ENCODE measurements at places on chromosomes 11 and 22.
A peak's percentile ranks its signal among the peaks of the same experiment; 100 is the strongest.

DNA sequence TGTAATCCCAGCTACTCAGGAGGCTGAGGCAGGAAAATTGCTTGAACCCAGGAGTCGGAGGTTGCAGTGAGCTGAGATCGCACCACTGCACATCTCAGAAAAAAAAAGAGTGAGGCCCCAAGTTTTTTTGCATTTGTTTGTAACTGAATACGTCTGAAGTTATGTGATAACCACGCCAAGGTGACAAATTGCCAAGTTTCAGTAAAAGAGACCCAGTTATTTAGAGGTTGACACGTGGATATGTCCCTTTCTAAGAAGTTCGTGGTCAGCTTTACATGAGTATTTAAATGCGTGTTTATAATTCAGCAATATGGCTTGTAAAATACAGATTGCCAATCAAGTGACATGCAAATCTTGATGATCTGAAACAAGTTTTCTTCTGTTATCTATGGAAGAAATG lies 8.0 kb downstream of the PPARA start:
- DNase-seq, result no peak

DNA sequence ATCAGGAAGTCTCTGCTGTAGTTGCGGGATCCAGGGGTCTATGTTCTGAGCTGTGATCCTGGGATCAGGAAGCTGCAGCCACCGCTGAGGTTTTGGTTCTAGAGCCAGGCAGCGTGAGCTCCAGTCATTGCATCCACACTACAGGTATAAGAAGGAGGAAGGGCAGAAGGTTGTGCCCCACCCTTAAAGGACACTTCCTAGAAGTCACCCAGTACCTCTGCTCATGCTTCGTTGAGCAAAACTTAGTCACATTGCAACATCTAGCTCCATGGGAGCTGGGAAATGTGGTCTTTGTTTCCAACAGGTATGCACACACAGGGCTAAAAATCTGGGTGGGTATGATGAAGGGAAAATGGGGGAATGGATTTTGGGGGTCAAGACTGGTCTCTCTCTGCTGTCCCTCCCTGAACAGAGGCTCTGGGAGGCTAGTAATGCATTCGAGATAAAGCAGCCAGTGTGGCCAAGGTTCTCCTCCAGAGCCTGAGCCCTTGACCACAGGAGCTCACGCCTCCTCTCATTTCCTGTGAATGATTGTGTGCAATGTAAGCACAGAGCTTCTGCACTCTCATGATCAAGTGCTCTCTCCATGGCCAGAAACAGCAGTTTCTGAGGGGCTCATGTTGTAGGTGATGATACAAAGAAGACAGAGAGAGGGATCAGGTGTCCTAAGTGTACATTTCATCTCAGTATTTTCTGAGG lies 86.8 kb upstream of the OR4B1 start:
- DNase-seq, result no peak

GRCh38 chr11:80338231-80338630 lies 897.4 kb upstream of the TENM4 start:
- DNase-seq, result no peak

GRCh38 chr11:2475136-2475918 lies 30.5 kb downstream of the KCNQ1 start:
- no peak for DNase-seq

DNA sequence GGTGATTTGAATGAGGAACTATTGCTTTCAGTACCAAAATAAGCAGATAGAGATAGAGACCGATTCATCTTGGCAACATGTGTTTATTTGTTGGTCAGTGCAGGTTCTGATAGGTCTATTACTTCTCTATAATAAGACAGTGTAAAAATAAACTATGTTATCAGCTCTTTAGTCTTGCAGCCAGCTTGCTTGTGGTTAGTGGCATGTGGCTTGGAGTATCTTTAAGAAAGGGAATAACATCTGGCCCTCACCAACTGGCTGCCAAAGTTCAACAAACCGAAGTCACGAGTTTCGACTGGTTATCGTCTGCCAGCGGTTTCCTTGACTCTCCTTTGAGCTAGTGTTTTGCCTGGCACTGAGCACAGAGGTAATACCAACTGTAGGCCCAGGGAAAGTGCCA lies 71.8 kb downstream of the CTTN start:
- DNase-seq, result no peak

GRCh38 chr11:96155627-96156378 lies 187.2 kb downstream of the MAML2 start:
- peak; percentile 45 for DNase-seq

DNA sequence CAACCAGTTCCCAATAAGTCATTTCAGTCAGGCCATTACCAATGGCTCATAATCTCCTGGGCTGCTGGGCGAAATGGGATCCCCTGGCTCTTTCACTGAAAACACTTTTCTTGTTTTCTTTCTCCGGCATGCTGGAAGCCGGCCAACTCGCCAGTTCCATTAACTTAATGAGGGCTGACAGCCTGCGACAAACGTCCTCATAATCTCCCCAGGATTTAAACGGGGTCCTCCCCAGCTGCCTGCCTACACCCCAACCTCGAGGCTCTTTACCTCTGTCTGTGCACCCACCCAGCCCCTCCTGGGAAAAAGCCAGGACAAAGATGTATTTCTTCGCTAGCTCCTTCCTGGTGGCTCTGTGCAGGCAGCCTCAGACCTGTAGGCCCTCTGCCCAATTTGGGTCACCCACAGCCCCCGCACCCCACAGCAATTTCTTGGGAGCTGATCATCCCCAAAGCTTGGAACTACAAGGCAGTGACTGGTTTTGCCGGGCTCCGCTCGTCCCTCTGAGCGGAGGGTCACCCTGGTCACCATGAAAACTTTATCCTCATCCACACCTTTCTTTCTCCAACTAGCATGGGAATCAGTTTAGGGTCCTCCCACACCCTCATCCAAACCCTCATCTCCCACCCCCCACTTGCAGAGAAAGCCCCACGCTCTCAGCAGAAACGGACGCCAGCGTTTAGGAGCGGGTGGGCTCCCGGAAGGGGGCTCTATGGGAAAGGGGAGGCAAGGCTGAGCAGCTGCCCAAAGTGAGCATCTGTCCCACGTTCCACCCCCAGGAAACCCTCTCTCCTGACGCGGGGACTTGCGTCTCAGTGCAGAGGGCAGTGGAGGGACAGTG lies 51.1 kb upstream of the KCNQ1OT1 start:
- no peak for DNase-seq

DNA sequence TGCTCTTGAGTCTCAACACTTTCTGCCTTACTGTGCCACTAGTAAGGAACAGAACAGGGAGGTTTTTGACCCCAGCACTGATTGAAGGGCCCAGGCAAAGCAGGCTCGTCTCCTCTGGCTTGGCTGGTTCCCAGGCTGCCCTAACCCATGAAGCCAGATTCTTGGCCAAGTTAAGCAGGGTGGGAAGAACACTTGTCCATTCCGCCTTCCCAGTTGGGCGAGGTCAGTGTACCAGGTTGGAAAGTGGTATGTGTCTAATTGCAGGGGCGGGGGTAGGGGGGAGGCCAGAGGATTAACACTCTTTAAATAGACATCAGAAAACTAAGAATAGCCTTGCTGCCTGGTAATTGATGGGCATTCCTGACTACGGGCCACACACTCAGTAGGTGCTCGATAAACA lies 14.4 kb downstream of the TIMP3 start:
- DNase-seq, result no peak

- DNase-seq, result no peak
Observed at GRCh38 chr22:39080052-39080762, 3.1 kb downstream of the APOBEC3G start.

DNA sequence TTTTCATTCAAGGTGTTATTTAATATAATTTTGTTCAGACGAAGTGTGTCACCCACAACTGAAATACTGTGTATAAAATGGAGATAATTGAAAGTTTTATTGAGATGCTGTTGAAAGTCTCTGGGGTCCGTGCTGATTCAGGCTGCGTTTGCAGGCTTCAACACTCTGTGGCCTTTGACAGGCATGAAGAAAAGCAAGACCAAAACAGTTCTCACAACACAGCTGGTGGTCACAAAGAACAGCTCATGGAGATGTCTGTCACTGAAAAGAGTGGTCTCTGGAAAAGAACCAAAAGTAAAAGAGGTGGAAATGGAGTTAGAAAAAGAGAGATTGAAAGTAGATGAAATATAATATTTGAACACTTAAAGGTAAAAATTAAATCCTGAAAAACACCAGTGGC lies 9.8 kb upstream of the MPPED2 start:
- DNase-seq, result no peak

DNA sequence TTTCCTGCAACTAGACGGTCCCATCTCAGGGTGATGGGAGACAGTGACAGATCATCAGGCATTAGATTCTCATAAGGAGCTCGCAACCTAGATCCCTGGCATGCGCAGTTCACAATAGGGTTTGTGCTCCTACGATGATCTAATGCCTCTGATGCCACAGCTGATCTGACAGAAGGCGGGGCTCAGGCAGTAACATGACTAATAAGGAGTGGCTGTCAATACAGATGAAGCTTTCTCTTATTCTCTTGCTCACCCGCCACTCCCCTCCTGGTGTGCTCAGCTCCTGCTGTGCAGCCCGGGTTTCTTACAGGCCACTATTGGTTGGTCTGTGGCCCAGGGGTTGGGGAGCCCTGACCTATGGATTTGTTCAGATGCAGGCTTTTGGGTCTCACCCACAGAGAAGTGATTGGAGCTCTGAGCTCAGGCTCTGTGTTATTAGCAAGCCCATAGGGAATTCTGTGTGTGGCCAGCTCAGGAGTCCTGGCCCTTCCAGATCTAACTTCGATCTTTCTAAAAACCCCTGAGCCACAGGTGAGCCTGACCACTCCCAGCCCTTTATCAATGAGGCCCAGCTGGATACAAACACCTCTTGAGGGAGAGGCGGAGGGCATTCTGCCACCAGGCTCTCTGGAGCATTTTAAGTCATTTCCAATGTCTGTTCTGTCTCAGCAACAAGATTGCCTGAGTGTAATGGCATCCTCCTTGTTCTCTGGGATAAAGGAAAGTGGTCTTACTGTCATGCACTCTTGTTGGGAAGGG lies 351.8 kb downstream of the BUD13 start:
- no peak for DNase-seq
